ENCODE measurements at places on chromosomes 1 and 21.

- DNase-seq = no peak
These were observed at the start of gene TCEA3 for GRCh38 chr1:23424293-23425192. TSS of gene TCEA3 (minus strand) at chr1:23424748. CDS start at chr1:23424633, 115 bp downstream.

DNA sequence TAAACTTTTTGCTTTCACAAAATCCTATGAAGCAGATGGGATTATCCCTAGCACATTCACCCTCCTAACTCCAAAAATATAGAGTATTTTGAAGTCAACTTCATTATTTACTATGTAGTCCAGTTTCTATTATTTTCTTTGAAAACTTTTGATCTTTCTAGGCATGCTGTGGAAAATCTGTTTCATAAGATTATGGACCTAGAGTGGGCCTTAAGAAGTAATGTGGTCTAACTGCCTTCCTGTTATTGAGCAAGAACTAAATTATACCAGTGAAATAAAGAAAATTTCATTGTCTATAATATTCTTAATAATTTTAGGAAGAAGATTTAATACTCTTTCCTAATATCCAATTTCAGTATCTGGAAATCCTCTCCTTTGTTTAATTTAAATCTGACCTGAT is 58.1 kb downstream of the PRKACB start:
- DNase-seq = no peak

- no peak for DNase-seq
These were observed 16.8 kb downstream of the FNDC7 start for GRCh38 chr1:108729481-108729880.

- DNase-seq = no peak
These were observed 41.4 kb downstream of the MAB21L3 start for GRCh38 chr1:116152577-116152943.

DNA sequence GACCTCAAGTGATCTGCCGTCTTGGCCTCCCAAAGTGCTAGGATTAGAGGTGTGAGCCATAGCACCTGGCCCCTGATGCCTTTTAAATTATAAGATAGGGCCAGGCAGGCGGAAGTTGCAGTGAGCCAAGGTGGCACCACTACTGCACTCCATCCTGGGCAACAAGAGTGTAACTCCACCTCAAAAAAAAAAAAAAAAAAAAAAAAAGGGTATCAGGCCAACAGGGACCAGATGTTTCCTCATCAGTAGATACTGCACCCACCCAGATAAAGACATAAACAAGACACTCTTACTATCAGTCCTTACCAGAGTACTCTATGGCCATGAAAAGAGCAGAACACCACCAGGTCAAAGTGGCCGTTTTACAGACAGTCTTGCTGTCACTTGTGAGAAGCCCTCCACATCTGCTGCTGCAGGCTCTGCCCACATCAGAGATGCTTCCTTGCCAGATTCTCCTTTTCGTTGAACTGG is 3.3 kb downstream of the C21orf58 start:
- DNase-seq = no peak

- DNase-seq = peak; percentile 71
These were observed 44.7 kb upstream of the CASZ1 start for GRCh38 chr1:10841118-10841517.

DNA sequence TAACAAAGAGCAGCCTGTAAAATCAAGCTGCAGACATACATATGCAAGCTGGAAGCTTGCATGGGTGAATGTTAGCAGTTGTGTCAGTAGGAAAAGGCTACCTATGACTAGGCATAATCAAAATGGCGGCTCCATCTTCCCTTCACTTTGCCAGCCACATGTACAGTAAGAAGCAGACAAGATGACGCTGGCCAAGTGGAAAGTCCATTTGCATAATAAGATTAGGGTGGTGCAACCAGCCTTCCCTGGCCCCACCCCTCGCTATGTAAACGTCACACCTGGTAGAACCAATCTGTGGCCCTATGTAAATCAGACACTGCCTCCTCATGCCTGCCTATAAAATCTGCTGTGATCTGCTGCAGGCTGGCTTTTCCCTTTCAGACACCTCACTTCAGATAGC is 171.9 kb upstream of the USP25 start:
- DNase-seq = no peak

DNA sequence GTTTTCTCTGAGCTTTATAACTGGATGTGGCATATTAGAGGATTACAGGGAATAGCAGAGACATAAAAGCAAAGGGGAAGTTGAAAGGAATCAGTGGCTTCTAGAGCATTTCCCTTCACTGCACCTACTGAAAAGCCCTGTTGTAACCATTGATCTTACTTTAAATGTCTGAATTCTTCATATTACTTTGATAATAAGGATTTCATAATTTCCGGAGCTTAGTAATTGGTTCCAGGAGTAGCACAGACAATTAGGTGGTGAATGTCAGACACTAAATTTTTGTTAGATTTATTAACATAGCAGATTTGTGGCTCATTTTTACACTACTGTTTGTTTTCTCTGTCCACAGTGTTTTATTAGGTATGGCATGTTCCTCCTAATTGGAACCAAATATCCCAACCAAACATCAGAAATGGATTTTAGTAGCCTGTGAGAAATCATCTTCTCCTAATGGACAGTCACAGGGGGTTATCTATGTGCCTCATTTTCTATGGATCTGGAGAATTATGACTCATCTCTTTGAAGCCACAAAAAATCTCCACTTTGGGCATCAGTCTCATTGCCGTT is 100.5 kb downstream of the GIPC2 start:
- DNase-seq = no peak

All from NCI-H1092 (cell line).